ENCODE measurements at places on chromosomes 4 and X.

- DNase-seq = no peak
Measured at GRCh38 chrX:71143508-71143907, 1.1 kb upstream of the NLGN3 start.

- DNase-seq = no peak
Measured at GRCh38 chr4:5773271-5773555, 62.2 kb downstream of the EVC start.

DNA sequence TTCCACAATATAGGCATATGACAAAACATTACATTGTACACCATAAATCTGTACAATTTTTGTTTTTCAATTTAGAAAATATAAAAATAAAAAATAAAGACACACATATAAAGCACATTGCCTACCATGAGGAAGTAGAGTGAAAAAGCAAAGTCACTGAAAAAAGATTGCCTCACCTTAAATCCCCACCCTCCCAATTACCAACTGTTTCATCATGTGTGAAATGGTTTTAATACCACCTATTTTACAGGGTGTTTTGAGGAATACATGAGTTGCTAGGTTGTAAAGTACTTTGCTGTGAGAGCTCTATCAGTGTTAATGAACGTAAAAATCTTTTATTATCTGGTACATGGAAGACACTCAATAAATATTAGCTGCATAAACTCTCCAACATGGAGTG lies 373.6 kb upstream of the NDST3 start:
- DNase-seq = no peak

- no peak for DNase-seq
Measured at GRCh38 chr4:184641022-184641421, 8.2 kb downstream of the CASP3 start.

DNA sequence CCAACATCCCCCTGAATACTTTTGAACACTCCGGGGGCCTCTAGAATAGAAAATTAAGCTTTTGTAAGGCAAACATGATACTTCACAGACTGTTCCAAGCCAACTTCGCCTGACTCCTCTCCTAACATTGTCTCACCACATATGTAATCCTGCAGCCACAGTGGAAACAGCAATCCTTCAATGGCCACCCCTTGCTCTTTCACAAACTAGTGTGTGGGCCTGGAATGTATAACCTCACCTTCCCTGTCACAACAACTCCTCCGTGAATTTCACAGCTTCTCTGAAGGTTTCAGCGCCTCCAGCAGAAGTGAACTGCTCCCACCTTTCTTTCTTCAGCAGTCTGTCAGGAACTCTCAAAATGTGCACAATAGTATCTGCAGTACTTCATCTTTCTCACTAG lies 185.1 kb downstream of the ADGRL3 start:
- no peak for DNase-seq

DNA sequence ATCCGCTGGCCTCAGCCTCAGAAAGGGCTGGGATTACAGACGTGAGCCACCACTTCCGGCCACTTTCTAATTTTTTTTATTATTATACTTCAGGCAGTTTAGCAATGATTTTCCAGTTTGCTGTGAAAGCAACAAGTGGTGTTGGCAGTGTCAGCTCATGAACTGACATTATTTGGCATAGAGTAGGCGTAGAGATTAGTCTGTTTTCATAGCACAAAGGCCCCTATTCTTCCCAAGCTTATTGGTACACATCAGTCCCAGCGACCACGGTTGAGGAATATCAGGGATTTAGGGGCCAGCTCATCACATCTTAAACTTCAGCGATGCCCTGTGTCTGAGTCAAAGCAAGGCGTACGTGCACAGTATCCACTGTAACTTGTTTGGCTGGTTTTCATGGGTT lies 53.0 kb upstream of the RASSF6 start:
- no peak for DNase-seq

DNA sequence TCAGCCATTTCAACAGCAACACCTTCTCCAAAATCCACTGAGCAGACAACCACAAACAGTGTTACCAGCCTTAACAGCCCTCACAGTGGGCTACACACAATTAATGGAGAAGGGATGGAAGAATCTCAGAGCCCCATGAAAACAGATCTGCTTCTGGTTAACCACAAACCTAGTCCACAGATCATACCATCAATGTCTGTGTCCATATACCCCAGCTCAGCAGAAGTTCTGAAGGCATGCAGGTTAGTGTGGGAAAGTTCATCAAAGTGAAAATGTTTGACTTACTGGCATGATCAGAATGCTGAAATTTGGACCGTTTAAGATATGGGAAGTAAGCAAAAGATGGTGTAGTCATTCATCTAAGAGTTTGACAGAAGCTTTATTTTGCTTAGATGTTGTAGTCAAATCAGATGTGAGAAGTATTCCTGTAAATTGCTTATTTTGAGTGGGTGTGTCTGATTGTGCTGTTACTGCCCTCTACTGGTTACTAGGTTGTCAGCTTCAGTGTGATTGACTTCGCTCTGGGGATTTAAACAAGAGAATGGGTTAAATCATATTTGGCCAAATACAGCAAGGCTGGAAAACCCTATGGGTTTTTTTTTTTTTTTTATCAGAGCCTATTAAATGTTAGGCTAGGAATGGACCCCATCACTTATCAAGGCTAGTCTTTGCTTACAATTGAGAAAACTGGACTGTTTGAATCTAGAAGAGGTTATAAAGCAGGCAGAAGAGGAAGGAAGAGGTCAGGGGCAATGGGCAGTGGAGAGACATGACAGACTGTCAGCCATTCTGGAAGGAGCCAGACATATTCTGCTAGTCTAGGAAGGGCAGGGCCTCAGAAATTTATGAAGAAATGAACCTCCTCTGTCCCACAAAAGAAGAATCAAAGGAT lies 130.3 kb downstream of the DIPK2B start:
- peak; percentile 80 for DNase-seq

DNA sequence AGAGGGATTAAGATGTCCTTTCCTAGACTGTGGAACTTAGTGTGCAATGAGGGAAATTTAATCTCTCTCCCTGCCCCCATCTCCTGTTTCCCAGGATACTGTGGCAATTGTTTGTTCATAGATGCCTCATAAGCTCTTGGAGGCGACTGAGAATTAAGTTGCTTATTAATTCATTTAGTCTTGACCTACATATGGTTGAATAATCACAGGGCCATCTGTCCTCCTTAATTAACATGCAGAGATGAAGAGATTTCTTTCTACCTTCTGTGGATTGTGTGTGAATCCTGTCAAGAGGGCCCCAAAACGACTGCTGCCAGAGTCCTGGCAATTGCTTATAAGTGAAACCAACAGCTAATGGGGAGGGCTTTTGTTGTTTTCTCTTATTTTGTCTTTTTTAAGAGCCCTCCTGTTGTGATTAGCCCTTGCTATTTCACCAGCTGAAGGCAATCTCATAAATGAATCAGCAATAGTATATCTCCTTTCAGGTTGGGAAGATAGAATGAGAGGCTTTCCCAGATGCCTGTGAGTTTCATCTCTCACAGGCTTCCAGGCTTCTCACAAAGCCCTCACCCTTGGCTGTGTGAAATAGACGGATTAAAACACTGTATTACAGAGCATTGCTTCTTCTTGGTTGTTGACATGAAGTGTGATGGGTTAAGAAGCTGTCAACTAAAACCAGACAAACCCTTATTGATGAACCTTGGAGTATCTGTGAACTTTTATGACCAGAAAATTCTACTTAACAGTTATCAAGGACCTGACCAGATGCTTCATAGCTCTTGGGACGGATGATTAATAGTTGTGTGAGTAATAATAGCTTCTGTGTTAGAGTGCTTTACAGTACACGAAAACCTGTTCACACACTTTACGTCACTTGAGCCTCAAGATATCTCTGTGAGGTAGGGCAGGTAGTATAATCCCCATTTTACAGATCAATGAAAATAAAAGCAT lies 58.5 kb downstream of the PGRMC2 start:
- DNase-seq = no peak

DNA sequence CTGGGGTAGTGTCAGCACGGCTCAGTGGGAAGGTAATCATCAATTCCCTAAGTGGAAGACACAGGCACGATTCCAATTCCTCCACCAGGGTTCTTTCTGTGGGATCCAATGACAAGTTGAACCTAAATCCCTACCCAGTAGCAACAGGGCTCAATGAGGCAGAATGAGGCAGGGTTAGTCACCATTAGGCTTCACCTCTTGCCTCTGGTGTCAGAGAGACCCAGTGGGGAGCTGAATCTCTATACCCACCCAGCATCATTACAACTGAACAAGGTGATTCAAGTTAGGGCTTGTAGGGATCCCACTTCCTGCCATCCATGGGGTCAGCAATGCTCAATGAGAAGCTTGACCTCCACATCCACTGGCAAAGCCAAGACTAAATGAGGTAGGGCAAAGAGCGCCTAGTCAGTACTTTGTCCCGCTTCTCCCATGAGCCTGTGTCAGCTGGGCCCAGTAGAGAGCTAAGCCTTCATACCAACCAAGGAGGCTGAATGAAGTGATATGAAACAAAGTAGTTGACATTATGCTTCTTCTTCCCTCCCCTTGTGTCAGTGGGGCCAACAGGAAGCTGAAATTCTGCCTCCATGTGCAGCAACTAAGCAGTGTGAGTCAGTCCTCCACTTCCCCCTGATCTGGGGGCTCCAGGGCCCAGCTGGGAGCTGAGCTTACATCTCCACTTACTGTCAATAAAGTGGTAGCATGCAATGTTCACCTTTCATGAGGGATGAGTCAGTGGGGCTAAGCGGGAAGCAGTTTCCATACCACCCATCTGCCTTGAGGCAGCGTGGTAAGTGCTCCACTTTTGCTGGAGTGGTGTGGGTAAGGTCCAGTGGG lies 36.4 kb upstream of the RBM41 start:
- peak; percentile 23 for DNase-seq

DNA sequence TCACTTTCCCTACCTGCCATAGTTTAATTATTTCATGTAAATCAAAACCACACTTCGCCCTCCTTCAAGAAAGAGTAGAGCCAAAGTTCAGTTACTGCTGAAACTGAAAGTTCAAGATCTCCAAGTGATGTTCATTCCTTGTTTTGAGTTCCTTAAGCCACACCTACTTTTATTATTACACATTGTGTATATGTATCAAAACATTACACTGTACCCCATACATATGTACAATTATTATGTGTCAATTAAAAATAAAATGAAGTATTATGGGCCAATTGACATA lies 892.3 kb upstream of the NDST4 start:
- no peak for DNase-seq

DNA sequence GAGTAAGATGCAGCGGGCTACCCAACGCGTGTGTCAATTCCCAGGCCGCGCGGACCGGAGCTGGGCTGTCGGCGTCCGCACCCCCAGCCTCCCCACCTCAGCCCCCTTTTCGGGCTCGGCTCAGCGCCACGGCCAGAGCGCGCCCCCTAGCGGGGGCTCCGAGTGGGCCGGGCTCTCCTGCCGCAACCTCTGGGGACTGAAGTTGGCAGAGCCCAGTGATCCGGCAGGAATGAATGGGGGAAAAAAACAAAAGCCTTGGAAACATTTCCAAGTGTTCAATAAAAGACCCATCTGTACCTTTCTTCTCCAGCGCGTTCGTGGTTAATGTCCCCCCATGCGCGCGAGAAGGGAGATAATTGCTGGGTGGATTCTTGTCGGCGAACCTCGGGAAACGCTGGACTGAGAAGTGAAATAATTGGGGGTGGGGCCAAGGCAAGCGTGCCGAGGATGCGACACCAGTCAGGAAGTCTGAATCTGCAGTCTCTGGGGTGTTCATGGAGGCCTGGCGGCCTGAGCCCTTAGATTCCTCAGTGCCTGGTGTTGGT lies 5.2 kb upstream of the ARX start:
- DNase-seq = peak; percentile 30

- DNase-seq = peak; percentile 74
Measured at GRCh38 chr4:26410385-26411293, 79.6 kb downstream of the CCKAR start.

GRCh38 chr4:3346146-3346545 lies 53.3 kb downstream of the RGS12 start:
- peak; percentile 92 for DNase-seq

GRCh38 chrX:131067216-131067615 lies 9.1 kb downstream of the ARHGAP36 start:
- DNase-seq = no peak

DNA sequence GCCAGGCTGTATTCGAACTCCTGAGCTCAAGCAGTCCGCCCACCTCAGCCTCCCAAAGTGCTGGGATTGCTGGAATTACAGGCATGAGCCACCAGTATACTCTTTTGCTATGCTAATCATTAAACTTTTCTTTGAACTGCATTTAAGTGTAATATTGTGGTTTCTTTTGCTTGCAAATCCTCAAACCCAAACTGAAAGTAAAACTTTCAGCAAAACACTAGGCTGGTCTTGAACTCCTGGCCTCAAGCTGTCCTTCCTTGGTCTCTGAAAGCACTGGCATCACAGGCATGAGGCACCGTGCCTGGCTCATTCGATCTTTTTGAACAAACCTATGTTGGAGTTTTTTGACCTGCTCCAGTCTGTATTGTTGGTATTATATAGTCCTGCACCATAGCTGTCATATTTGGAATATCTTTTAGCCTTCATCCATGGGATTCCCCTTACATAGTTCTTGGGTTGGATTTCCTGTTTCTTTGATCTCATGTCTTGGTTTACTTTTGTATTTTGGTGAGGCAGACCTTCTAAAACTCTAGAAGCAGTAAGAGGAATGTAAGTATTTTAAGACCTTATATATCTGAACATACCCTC lies 34.1 kb downstream of the MOB1B start:
- DNase-seq = no peak

All from suppressor macrophage treated with lipopolysaccharide for 4 hours (primary cell).